ENCODE measurements at places on chromosomes 5 and 9.

GRCh38 chr9:131605770-131606590 lies 60.7 kb downstream of the PRRT1B start:
- no peak for DNase-seq

DNA sequence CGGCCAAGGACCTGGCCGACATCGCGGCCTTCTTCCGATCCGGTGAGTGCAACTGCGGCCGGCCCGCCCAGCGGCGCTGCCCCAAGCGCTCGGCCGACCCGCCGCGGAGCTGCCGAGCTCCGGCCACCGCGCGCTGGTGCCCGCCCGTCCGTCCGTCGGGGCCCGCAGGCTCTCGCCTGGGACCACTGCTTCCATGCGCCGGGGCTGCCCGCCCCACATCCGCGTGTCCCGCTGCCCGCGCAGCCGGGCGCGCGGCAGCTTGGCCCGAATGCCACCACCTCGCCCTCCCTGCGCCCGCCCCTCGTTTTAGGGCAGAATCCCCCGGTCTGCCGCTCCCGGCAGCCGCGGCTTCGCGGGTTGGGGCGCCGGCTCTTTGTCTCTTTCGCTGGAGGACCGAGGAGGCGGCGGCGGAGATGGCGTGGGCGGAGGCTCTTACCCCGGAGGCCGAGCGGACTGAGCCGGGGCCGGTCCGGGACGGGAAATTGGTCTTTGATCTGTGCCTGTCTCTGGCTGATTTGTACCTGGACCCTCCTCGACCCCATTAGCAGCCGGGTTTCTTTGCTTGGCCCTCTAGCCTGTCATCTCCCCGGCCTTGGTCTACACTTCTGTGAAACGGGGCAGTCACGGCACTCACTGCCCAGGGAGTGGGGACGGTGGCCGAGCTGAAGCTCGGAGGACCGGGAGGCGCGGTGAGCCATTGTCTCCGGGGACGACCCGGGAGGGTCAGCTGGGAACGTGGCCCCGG lies 871 bp downstream of the TRIO start:
- DNase-seq = no peak

GRCh38 chr9:97900738-97901565 lies 21.3 kb downstream of the TRMO start:
- no peak for DNase-seq

DNA sequence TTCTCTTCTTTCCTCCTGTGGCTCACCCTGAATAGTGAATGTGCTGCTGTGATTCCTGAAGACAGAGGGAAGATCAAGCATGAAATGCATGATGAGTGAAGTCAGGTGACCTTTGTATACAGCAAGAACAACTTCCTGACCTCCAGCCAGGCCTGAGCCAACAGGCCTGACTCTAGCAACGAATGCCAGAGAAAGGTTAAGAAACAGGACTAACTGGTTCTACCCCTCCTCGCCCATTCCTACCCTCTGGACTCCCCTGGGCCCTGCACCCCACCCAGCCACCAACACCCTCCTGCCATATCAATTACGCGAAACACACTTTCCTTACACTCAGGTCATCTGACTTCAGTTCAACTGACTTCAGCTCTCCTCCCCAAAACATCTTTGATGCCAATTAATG lies 4.9 kb downstream of the SUSD1 start:
- DNase-seq = no peak

- no peak for DNase-seq
These were observed 70.5 kb downstream of the ST8SIA4 start for GRCh38 chr5:100832252-100833230.

All from stimulated activated CD8-positive, alpha-beta memory T cell treated with anti-CD3 and anti-CD28 coated beads, Interleukin-4, amount 100 ng/mL, for 4 hours (primary cell).